ENCODE measurements at places on chromosomes 1 and 21.

DNA sequence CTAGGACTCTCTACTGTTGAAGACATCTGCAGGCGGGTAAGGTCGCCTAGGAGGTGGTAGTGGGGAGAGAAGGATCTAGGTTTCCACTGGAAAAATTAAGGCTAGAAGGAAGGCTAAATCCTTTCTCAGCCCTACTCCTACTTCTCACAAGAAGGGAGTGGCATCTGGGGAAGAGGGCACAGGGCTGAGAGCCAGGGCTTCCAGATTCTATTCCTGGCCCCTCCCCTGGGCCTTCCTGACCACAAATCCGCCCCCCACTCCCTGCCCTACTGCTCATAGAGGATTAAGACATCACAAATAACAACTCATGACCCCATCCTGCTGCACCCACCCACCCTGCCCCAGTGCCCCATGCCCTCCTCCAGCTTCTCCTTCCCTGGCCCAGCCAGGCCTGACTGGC lies 2.5 kb downstream of the PHLDA3 start:
- no peak for DNase-seq

- no peak for DNase-seq
Observed at GRCh38 chr1:62810420-62811274, 26.7 kb downstream of the ATG4C start.

DNA sequence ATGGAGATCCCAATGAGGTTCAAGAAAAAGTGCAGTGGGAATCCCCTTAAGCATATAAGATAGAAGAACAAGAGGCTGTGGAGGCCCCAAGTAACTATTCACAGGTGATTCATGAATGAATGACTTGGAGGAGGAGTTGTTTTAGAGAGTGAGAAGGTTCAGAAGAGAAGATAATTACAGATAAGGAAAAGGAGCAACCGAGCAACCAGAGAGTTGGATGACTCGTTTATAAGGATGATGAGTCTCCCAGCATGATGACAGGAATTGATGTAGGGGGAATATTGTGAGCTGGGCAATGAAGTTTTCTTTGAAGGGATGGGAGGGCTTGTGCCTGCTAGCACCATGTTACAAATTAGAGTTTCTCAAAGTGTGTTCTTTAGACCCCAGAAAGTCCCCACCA lies 9.8 kb downstream of the C8A start:
- no peak for DNase-seq

GRCh38 chr1:23960291-23961020 lies 828 bp downstream of the PNRC2 start:
- no peak for DNase-seq

DNA sequence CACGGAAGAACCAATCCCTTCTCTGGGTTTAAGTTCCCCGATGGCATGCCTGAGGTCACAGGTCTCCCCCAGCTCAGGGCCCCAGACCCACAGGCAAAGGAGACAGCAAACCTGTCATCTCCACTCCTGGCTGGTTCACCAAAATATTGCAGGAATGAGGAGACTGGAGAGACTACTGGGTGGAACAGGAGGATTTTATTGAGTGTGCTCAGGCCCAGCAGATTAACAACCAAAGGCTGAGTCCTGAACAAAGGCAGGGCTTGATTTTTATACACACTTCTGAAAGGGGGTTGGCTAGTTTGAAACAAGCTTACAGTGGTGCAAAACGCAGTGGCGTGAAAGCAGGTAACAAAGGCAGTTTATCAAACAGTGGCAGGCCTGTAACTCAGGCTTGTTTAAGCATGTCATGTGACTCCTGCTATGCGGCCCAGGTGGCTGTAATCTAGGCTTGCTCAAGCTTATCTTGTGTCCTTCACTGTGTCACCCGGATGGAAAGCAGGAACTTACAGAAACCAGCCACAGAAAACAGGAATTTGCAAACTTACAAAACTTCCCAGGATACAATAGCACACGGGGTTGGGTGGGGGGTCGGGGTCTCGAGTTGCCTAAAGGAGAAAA lies 27.4 kb upstream of the KCNJ15 start:
- DNase-seq, result no peak

DNA sequence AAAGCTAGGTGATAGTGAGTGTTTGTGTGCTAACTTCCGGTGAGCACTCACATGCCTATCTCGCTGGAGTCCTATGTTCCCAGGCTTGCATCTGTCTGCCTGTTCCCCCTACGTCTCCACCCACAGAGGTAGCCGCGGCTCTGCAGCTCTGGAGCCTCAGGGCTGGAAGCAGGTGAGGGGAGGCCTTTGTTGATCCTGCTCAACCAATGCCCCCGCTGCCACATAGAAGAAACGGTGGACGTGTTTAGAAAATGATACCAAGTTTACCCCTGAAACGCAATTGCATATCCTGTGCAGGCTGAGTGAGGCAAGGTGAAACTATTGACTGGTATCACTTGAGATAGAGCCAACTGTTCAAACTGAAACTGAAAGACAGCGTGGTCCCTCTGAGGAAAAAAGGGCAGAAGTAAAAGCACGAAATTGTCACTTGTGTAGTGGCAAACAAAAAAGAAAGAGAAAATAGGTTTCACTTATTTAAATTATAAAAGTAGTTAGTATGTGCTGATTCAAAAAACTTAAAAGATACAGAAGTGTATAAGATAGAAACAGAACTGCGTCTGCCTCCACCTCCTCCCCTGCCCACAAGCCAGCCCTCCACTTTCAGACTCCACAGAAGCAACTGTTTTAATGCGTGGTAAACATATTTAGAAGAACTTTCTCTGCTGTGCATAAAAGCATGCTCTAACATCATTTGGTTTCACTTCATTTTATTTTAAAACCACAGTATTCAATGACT lies 38.6 kb upstream of the ETS2 start:
- DNase-seq, result peak; percentile 69

DNA sequence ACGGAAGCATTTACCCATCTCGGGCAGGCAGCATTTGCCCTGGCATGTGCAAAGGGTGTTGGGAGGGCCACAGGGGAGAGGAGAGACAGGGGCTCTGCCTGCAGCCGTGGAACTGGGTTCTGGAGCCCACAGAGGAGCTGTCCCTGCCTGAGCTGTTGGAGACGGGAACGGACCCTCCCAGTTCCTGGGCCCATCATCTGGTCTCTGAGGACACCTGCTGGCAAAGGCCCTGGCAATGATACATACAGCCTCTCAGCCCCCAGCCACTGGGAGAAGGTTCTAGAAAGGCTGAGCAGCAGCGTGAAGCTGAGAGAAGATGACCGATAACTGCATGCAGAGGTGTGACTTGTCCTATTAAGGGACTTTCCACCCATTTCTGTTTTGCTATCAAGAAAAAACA lies 31.4 kb downstream of the FAAP20 start:
- no peak for DNase-seq

DNA sequence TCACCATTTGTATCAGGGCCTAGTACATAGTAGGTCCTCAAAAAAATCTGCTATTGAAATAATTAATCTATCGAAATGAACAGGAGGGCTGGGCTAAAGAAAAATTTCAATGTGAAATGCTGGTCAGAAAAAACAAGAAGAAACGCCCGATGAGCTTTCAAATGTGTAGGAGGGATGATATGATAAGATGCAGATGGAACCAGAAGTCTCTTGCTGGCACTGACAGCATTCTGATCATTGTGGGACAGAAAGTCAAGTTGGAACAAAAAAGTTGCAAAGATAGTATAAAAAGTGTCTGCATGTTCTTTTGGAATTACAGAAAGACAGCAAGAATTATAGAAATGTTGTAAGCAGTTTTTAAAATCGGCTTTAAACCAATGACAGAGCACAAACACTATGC lies 11.1 kb downstream of the G0S2 start:
- no peak for DNase-seq

DNA sequence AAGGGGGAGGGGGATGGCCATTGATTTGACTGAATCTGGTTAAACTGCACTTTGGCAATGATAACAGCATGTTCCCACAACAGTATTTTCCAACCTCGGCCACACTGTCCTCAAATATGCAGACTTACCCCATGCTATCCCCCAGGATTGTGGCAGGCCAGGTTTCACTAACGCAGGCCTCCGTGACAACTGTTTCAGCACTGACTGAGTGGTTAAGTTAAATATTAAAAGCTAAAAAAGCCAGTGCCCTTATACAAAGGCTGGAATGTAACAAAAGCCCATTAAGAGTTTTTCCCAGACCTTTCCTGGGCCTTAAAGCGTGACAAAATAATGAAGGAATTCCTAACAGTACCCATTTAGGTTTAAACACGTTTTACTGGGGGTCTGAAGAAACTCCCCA lies 202.9 kb downstream of the USP25 start:
- DNase-seq, result no peak
